Suprapubic skin (tissue), 4 donors: ENCODE measurements at places on chromosomes 16 and 17. TPM values are rescaled to one million over a fixed set of nuclear protein-coding genes. Genes with fewer than 3 reads are reported as not detected.

- no peak for DNase-seq
Observed at GRCh38 chr17:75698659-75699058, 22.6 kb upstream of the ITGB4 start.

DNA sequence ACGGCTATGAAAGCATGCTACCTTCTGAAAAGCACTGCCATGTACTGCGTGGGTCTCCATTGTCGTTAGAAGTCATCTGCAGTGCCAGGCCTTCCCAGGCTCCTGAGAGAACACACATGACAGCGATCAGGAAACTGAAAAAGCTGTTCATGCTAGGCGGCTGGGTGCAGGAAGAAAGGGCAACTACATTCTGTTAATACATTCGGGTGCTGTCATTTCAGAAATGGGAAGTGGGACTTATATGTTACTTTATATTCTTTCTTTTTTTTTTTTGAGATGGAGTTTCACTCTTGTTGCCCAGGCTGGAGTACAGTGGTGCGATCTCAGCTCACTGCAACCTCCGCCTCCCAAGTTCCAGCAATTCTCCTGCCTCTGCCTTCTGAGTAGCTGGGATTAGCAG, 19.9 kb downstream of the CFAP20 start:
- no peak for DNase-seq

DNA sequence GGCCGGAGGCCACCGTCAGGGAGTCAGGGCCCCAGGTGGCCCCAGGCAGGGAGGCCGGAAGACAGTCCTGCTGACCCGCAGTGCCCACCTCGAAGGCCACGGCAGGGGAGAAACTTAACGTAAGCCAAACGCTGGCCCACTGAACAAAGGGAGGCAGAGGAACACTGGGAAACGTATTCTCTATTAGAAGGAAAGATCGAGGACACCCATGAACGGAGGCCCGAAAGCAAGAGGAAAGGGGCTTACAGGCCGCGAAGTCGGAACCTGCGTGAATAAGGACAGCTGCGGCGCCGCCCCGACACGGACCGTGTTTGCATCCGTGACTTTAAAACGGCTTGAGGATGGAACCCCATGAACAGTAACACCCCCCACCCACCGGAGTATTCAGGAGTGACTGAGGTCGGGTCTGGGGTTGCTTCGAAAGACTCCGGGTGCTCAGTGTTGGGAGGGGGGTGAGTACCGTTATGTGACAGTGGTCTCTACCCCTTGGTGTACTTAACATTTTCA, 102.4 kb upstream of the METRNL start:
- DNase-seq = no peak

- no peak for DNase-seq
Observed at GRCh38 chr16:57611181-57611580, 17.2 kb upstream of the ADGRG1 start.

DNA sequence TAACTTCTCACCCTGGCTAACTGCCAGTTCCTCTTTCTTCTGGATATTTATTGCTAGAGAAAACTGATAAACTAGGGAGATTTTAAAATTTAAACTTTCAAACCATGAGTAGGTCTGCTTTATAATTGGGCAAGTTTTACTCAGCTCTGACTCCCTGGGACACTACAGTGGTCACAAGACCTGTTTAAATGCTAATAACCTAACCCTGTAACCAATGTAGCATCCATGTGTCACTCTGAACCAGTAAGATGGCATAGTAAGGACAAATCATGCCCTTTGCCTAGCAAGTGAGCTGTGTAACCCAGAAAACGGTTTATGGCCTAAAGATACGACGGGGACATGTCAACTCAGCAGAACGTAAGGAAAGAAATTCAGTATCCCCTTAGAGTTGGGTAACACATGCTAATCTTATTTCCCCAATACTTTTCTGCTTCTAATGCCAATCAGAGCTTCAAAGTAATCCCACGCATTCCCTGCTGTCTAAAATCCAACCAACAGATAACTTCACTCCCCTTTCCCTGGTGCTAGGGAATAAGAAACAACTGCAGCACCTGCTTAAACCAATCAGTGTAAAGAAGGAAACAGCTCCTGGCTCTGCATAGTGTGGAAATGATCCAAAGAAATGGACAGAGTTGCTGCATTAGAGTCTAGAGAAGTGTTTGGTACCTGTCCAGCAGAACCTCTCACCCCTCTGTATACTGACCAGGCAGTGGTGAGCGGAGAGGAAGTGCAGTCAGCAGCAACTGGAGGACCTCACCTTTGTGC, 85.7 kb downstream of the NCOR1 start:
- no peak for DNase-seq

- DNase-seq = no peak
Observed at GRCh38 chr17:80520810-80521455, 23.7 kb upstream of the RPTOR start.

DNA sequence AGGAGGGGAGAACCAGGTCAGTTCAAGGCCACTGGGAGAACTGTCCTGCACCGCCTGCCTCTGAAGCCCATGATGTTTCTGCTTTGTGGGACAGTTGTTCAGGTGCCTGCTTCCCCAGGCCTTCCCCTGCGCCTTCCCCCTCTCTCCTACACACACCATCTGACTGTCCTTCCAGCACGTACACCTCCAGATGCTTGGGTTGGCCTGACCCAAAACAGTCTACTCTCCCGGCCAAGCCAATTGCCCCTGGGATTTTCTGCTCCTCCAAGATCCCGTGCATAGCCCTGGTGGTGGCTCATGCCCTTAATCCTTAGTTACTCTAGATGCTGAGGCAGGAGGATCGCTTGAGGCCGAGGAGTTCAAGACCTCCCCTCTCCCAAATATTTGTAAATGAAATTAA, 684 bp upstream of the RSAD1 start:
- DNase-seq = no peak

DNA sequence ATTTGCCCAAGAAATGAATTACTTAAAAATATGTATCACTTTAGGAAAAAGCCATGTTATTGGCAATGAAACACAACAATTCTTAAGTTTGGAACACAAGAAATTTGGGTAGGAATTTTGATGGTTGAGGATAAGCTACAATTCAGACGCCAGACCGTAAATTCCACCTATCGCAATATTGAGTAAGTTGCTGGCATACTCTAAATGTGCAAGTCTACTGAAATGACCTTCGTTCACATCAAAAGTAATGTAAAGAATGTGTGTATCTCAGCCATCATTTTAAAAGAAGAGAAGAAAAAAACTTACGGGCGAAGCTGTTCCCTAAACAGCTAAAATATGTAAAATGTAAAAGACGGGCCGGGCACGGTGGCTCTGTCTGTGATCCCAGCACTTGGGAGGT, 33.4 kb downstream of the UBE2G1 start:
- no peak for DNase-seq

DNA sequence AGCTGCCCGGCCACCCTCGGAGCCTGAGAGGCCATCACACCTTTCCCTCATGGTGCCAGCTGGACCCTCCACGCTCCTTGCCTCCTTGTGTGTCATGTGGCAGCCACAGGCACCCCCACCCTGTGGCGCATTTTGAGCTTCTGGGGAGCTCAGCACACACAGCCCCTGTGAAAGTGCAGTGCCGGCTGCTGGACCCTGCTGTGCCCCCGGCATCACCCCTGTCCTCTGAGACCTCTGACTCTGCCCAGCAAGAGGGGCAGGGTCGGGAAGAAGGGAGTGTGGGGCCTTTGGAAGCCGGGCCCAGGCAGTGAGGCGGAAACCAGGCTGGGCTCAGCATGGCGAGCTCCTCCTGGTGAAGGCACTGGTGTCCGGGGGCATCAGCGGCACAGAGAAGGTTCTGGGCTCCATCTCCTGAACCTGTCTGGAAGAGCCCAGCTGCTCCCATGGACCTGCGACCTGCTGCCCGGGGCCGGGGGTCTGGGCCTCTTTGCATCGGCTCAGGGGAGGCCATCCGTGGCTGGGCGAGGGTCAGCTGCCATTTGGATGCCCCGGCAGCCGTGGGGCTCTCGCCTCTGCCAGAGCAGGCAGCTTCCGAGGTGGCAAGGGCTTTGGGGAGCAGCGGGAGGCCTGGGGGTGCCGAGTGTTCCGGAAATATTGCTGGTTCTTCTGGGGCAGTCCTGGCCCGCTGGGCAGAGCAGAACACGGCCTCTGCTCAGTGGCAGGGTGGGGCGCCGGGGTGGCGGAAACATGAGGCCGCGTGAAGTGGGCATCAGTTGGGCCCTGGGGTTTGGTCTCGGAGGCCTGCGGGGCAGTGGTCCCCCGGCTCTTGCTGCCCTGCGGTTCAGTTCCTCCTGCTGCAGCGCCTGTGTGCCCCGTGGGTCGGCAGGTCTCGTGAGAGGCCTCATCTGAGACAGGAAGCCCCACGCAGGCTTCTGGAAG, 17.9 kb downstream of the CENPX start:
- no peak for DNase-seq

The SULT1A2 gene
- total RNA-seq = not detected

The NOG gene
- 0.30 TPM for total RNA-seq

The SGCA gene
- 2.7 TPM for total RNA-seq

The SHBG gene
- not detected for total RNA-seq

The MYH13 gene
- not detected for total RNA-seq

The TK1 gene
- 6.3 TPM for total RNA-seq

The SLC5A11 gene
- not detected for total RNA-seq

The HYDIN gene
- total RNA-seq = 1.1 TPM

The MEOX1 gene
- total RNA-seq = 5.5 TPM
